ENCODE measurements at places on chromosomes 3 and 15. TPM values are rescaled to one million over a fixed set of nuclear protein-coding genes. Genes with fewer than 3 reads are reported as not detected.

TM4SF4 gene
- not detected for total RNA-seq

IQCH gene
- 2.0 TPM for total RNA-seq

GABRB3 gene
- total RNA-seq, result 1.0 TPM

ACAN gene
- 312 TPM for total RNA-seq

ANKRD63 gene
- total RNA-seq, result not detected

ROBO2 gene
- total RNA-seq, result 1.3 TPM

SCN11A gene
- 0.93 TPM for total RNA-seq

ATP13A5 gene
- not detected for total RNA-seq

DNA sequence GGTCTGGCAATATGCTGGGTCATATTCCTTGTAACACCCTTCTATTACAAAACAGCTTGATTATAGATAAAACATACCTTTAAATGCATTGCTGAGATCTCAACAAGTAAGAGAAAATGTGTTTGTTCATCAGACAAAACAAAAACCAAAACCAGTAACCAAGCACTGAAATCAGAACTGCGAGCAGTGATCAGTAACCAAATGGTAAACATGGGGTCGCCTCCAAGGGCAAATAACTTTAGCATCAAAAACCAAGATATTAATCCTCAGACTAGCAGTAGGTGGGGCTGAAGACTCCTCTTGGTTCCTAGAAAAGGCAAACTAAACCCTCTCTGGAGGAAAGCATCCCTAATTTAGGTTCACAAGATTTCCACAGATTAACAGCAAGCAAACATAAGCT, 6.6 kb upstream of the HESX1 start:
- no peak for DNase-seq

DNA sequence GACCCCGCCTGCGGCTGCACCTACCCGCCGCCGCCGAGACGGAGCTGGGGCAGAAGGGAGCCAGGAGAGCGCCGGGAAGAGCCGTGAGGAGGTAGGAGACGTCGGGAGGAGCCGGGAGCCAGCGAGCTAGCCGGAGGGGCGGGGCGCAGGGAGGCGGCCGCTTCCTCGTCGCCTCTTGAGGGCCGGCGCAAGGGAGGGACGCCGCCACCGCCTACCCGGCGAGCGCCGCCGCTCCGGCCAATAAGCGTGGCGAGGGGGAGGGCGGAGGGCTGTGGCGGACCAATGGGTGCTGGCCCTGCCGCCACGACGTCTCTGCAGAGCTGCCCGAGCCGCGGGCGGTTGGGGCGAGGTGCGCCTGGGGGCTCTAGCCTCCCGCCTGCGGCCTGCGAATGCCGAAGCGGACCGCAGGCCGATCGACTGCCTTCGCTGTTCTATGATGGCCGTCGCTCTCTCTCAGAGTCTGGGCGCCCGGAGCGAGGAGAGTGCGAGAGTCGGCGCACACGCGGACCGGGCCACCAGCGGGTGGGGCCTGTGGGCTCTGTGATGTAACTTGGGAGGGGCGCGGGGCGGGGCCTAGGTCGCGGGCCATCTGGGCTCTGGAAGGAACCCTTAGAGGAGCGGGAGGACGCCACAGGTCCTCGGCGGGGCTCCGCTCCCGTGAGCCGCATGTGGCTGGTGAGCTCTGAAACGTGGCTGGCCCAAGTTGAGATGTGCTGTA, 72.7 kb upstream of the MAP4 start:
- DNase-seq, result peak; percentile 99

DNA sequence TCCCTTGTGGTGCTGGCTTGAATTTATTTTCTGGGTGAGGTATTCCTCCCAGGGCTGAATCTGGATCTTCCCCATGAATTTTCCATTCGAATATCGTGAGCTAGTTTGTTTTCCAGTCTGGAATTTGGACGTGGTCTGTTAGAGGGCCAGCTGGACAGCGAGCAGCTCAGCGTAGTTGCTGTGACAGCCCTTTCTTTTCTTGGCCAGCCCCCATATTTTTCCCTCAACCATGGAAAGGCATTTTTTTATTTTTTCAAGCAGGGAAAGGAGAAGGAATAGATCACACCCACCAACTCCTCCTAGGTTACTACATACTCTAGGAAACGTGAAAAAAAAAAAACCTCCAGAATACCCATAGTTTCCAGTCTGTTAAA, 152.0 kb downstream of the KLHL25 start:
- DNase-seq, result peak; percentile 82

- DNase-seq, result peak; percentile 99
These were observed 90.9 kb upstream of the CHD2 start for GRCh38 chr15:92809064-92809879.

GRCh38 chr3:25910997-25911396, 121.1 kb downstream of the OXSM start:
- no peak for DNase-seq

DNA sequence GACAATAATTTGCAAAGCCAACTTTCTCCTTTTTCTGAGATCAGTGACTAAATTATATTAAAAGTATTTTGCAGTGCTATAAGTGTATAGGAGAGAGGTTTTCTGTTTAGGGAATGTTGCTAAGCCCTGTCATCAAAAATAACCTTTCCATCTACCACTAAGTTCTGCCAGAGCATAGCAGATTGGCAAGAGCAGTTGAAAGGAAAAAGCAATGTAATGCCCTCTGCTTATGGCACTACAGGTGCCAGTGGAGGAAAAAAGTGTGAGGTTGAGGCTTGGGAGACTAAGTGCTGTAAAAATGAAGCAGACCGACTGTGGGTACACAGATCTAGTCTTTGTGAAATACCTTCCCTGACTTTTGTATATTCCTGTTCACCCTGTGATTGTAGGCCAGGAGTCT, 11.5 kb downstream of the FILIP1L start:
- no peak for DNase-seq

- peak; percentile 85 for DNase-seq
These were observed 34.1 kb upstream of the LIMD1 start for GRCh38 chr3:45560281-45560971.

GRCh38 chr15:56047354-56047753, 53.9 kb upstream of the NEDD4 start:
- no peak for DNase-seq

DNA sequence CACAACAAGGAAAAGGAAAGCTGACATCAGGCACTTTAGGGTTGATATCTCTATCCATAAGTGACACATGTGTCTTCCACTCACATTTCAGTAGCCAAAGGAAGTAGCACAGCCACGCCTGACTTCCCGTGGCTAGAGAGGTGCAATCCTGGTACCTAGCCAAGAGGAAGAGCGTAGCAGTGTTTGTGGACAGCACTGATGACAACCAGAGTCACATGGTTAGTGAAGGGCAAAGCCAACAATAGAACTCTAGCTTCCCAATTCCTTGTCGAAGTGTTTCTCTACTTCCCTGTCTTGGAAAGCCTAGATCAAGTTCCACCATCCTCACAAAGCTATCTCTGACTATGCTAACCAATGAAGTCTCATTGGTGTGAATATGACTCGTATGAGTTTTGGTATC, 189.2 kb downstream of the RSL24D1 start:
- DNase-seq, result peak; percentile 65

GRCh38 chr3:126558336-126559071, at the start of gene C3orf22:
Gene C3orf22 (minus strand): TSS chr3:126558932. CDS start chr3:126553390, 5,542 bp downstream.
- DNase-seq, result peak; percentile 27

DNA sequence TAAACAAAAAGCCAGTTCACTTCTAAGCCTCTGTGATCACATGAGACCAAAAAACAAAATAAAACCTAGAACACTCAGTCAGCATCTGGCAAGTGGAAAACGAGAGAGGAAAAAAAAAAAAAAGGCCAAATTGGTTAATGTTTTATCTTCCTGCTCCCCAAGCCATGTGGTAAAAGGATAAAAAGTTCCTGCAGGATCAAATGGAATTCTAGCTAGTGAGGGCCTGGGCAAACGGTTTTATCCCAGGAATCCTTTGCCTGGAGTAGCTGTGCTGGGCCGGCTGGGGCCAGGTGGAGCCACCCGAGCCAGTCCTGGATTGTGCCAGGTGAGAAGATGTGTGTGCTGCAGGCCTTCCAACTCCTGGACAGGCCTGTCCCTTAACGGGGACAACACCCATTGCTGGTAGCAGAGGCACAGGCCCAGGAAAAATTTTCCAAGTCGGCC, 13.2 kb downstream of the SMAD6 start:
- no peak for DNase-seq

DNA sequence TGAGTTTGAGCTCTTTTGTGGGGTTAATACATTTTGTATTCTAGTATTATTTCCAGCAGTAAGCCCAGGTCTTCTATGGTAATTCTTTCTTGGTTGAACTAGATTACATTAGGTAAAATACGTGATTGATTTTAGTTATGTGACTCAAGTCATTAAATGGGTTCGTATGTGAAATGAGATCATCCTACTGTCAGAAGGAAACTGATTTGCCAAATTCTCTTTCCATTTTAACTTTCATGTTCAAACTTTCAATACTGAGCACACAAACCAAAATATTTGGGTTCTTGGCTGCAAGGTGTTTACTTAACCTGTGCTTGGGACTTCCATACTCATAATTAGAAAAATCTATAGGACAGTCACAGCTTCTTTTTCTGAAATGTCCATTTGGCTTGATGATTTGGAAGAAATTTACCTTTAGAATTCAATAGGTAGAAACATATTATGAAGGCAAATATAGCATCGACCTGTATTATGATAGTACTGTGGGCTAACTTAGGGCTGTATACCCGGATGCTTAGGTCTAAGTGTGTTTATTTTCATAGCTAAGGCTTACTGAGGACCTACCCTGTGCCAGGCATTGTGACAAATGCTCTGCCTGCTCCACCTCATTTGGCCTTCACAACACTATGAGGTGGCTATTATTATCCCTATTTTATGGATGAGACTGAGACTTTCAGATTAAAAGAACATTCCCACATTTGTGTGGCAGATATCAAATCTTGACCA, 631.8 kb upstream of the GRM7 start:
- no peak for DNase-seq

GRCh38 chr3:60514866-60515265, 736.4 kb downstream of the FHIT start:
- no peak for DNase-seq

GRCh38 chr3:109035082-109035481, 81.4 kb upstream of the GUCA1C start:
- no peak for DNase-seq

DNA sequence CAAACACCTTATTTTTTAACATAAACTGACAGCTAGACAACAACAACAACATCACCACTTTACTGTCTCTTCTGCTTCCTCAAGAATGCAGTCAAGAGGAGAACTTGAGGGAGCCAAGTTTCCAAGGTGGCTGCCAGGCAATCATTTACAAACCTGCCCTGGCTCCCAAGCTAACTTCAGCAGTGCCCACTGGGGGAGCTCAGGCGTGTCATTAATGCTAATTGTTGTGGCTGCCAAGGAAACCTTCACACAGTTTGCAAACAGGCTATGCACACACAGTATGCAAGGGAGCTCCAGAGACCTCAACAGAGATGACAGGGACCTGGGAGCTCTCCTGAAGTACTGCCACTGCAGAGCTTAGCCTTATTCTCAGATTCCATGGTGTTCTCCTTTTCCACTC, 2.1 kb downstream of the DZIP1L start:
- no peak for DNase-seq

- DNase-seq, result no peak
These were observed 323.8 kb upstream of the DNAJC19 start for GRCh38 chr3:181313335-181313734.

- DNase-seq, result no peak
These were observed 13.4 kb downstream of the WDR48 start for GRCh38 chr3:39065197-39065596.

DNA sequence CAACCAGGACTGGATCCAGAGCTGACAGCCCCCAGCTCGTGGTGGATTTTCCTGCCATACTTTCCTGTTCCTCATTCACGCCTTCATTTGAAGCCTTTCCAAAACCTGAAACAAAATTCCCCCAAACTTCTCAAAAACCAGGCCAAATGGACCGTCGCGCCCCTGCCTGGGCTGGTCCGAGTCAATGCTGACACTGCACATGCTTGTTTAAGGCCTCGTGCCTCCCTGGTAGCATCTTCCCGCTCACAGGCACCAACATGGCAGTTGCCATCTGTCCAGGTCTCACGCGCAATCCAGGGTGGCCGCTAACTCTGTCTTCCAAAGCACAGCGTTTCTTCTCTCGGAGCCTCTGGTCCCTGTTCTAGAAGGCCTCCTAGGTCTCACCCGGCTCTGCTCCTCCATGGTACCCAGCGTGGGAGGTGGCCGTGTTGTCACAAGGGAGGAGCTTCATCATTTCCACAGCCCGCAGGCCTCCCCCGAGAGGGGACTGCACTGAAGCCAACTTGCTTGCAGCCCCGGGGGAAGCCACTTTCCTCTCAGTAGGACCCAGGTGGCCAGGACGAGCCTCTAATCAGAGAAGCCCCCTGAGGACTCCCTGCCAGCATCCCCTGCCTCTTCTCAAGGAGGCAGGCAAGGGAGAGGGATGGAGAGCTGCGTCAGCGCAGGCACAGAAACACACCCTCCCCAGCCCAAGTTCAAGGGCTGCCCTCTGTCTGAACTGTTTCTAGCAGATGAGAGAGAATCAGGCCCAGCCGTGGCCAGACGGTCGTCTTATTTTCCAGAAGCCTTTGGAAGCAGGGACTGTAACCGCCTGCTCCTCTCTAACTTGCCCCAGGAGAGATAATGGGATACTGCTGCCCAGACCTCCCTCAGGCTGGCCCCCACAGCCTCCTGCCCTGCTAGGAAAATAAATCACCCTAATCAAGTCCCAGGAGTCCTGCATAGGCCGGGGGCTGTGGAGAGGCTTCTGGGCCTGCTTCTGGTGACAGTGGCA, 152.8 kb upstream of the TLE3 start:
- DNase-seq, result peak; percentile 65

GRCh38 chr3:151236736-151237135, 33.7 kb upstream of the GPR171 start:
- DNase-seq, result no peak

- DNase-seq, result peak; percentile 30
These were observed 99.3 kb downstream of the WNT7A start for GRCh38 chr3:13780432-13781176.

- no peak for DNase-seq
These were observed 13.7 kb downstream of the MAP2K1 start for GRCh38 chr15:66400351-66400774.

DNA sequence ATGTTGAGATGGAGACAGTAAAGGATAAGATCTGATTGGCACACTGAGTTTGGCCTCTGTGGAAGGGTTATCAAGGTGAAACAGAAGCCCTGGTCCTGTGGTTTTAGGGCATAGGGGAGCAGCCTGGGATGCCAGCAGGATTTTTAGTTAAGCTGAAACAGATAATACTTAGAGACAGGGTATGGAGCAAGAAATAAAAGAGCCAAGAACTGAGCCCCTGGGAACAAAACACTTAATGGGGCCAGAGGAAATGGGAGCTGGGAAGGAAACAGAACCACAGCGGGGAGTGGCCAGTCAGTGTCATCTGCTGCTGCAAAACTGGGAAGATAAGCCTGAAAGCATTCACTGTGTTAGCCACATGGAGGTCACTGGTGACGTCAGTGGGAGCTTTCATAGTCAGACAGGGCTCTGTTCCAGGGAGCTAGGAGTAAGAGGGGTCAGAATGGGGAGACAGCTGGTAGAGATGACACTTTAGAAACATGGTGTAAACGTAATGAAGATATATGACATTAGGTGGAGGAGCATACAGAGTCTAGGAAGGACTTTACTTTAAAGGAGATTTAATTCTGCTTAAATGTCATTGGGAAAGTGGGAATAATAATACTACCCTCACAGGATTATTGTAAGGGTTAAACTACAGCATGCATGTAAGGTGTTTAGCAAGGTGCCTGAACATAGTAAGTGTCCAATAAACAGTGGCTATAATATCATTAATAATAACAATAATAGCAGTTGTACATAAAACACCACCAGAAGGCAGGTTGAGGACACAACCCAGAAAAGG, 172.7 kb upstream of the CTNNB1 start:
- peak; percentile 67 for DNase-seq
